Stimulated activated CD8-positive, alpha-beta memory T cell treated with anti-CD3 and anti-CD28 coated beads, Interleukin-7, amount 100 ng/mL, for 4 hours (primary cell): ENCODE measurements at places on chromosomes 12 and 14.

DNA sequence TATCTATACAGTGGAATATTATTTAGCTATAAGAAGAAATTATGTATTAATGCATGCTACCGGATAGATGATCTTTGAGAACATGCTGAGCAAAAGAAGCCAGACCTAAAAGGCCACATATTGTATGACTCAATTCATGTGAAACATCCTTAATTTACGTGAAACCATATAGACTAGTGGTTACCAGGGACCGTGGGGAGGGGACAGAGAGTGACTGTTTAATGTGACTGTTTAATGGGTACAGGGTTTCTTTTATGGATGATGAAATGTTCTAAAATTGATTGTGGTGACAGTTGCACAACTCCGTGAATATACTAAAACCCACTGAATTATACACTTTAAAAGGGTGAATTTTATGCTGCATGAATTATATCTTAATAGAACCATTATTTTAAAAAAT, 8.5 kb upstream of the BCL7A start:
- DNase-seq, result no peak

- no peak for DNase-seq
Observed at GRCh38 chr14:29339494-29340172, 573.0 kb downstream of the FOXG1 start.

DNA sequence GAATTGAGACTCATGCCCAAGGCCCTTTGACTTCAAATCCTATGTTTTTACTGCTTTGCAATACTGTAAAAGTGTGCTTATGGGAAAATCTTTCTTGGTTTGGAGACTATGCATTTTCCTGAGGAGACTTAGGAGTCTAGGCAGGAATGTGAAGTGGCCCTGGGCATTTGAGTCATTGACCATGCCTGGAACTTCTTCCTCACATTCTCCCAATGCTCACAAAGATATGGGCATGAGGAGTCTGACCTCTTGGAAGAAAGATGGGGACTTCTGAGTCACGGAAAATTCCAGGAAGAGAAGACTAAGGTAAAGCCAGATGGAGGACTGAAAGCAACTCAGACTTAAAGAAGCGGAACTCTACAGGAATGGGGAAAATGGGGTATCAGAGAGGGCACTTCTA, 38.2 kb upstream of the ZNF641 start:
- DNase-seq, result no peak

GRCh38 chr14:31921721-31922120, 155.4 kb upstream of the ARHGAP5 start:
- no peak for DNase-seq

DNA sequence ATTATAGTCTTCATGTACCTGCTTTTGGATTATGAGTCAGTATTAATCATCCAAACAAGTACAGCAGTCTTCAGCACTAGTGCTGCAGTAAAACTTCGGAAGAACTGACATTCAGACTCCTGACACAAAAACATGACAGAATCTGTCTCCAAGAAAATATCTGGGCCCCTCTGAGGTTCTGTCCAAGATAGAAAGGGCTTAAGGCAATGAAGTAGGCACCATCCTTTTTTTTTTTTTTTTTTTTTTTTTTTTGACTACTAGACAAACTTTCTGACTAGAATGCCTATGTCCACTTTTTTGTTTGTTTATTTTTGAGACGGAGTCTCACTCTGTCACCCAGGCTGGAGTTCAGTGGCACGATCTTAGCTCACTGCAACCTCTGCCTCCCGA, 112.5 kb downstream of the MED13L start:
- no peak for DNase-seq

- no peak for DNase-seq
Observed at GRCh38 chr14:96915478-96915877, 118.3 kb downstream of the VRK1 start.

GRCh38 chr12:56574210-56574609, 52.6 kb downstream of the RBMS2 start:
- no peak for DNase-seq

- no peak for DNase-seq
Observed at GRCh38 chr12:129001-129400, 62.4 kb downstream of the IQSEC3 start.

- DNase-seq, result no peak
Observed at GRCh38 chr12:79555028-79555925, 135.5 kb downstream of the PAWR start.

GRCh38 chr12:7629465-7629864, 36.2 kb downstream of the APOBEC1 start:
- no peak for DNase-seq

- DNase-seq, result no peak
Observed at GRCh38 chr12:100555722-100556121, 17.8 kb upstream of the GAS2L3 start.

- no peak for DNase-seq
Observed at GRCh38 chr12:47397664-47398281, 308.1 kb downstream of the RPAP3 start.

GRCh38 chr12:29889737-29890136, 106.0 kb upstream of the TMTC1 start:
- DNase-seq, result no peak

DNA sequence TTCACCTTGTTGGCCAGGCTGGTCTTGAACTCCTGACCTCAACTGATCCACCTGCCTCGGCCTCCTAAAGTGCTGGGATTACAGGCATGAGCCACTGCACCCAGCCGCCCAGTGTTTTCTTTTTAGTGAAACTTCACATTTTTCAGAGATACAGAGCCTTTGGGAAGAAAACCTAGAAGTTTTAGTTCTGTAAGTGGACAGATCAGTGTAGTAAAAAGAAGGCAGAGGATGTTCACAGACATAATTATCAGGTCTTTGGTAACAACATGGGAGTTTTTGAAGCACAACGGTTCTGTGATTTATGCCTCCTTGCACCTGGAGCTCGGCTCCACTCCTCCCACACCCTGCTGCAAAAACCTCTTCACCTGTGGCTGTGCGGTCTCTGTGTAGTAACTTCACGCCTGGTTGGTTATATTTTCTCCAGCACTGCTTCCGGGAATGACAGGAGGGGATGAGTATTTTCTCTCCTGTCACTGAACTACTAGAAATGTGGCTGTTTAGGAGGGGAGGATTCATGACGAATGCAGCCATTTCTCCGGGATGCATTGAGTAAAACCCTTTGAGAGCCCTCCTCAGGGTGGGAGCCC, 67.0 kb downstream of the ARF6 start:
- DNase-seq, result no peak

DNA sequence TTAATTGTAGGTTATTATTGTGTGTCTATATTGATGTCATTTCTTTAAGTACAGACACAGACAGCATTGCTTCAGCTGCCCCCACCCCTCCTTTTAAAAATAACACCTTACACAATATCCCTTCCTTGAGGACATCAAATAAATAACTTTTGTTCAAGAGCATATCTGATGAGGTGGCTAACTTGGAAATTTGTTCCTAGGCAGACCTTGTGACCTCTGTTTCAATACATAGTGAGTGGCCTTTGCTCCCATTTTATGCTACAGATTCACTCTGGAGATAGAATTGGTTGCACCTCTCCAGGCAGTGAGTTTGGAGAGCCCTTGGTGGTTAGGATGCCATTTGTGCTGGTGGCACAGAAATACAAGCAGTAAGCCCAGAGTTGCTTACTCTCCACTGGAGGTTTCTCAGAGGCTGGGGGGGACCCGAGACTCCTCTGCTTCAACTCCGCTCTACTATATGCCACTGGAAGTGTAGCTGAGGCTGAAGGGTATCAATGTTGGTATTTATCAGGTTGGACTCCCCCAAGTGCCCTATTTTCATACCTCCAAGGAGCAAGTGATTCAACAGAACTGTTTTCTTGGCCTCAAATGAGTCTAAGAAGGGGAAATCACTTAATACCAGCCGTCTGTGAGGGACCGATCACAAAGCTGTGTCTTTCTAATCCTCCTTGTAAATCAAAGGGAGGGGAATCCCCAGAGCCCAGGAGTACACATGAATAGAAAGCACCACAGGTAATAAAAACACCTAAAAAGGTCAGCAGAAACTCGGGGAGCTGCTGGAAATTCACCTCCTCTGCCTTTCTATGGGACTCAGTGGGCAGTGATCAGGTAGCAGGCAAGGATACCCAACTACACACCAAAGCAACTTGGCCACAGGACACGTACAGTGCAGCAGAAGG, 463.1 kb downstream of the RAD51B start:
- DNase-seq, result no peak

- no peak for DNase-seq
Observed at GRCh38 chr12:82832096-82832495, 145.4 kb downstream of the TMTC2 start.

GRCh38 chr14:65922142-65922541, 509.6 kb downstream of the FUT8 start:
- no peak for DNase-seq

DNA sequence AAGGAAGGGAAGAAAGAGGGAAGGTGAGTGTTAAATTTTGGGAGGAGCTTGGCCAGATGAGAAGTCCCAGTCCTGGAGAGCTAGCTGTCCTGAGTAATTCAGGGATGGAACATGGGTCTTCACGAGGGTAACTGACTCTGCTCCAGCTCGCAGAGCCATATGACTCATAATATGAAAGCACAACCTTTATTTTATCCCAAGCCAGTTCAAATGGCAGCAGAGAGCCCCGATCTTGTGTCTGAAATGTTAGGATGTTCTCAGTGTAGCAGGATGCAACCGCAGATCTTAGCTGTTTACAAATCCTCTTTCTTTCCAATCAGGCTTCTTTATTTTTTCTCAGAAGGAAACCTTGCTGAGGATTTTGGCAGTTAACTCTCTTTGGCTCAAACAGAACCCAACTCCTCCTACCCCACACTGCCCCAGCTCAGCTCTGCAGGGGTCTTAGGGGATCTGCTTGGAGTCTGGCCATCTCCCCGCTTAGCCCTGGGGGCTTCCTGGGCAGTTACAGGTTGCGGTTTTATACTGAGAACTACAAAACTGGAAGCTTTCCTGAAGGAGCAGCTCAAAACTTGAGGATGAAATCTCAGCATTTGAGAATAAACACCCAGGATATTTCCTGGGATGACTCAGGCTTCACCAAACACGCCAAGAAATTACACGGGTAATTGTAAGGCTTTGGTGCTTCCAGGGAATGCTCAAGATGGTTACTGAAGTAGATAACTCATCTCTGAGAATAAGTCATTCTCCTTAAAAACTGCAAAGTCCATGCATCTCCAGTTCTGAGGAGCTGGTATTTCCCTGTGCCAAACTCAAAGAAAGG, 92.5 kb downstream of the VCPKMT start:
- no peak for DNase-seq

- DNase-seq, result no peak
Observed at GRCh38 chr12:5407034-5407856, 24.7 kb upstream of the NTF3 start.
